ENCODE measurements at places on chromosomes 1 and 21.

DNA sequence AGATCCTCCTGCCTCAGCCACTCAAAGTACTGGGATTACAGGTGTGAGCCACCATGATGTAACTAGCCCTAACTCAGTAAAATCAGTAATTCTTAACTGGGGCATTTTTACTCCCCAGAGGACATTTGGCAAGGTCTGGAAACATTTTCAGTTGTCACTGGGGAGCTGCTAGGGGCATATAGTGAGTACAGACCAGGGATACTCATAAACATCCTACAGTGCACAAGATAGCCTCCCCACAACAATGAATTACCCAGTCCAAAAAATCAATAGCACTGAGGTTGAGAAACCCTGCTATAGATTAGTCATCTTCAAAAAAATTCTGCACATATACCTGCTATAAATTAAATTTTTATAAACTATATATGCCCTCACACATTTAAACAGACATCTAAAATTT is 13.0 kb downstream of the TM2D1 start:
- no peak for DNase-seq

GRCh38 chr1:208544053-208544452 is 299.9 kb upstream of the PLXNA2 start:
- DNase-seq: no peak

DNA sequence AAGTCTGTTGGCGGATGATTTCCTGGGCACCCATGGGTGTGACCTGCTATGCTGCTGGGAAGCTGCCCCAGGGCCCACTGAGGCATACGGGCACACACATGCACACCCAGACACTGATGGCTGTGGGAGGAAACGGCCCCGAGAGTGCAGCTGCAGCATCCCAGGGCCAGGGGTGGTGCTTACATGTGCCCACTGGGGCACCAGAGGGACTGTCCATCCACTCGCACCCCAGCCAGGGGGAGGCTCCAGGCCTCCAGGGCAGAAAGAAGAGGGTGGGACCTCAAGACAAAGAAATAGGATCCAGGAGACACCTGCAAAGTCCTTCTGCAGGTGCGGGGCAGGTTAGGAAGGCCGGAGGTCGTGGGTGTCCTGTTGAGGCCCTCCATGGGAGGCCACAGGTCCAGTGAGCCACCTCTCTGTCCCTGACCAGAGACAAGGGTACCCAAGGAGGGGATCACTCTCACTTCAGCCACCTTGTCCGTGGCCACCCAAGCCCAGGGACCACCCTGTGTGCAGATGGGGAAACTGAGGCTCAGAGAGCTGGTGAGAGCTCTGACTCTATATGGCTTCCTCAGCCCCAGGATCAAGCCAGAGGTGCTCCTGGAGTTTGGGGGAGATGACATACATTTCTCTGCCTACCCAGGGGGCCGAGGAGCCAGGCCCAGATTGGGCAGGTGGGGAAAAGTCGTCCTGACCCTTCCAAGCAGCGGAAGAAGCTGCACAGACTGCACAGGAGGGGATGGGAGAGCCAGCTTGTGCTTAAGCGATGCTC is 57.1 kb downstream of the WNT9A start:
- DNase-seq: no peak

DNA sequence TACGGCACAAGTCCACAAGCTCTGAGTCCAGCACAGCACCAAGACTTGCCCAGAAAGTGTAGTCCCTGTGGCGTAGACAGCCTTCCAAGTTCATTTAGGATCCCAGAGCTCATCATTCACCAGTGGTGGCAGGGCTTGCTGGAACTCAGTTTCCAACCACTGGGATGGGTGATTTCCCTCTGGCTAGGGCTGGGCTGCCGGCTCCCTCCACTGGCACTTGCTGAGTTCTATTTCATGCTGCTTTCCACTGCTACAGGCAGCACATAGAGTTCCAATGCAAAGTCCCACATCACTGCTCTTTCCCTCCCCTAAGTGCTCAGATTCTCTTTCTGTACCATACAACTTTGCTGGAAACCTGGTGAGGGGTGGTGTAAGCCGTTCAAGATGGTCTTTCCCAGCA is 510.3 kb upstream of the TMPRSS15 start:
- DNase-seq: no peak

GRCh38 chr1:7670334-7671145 is 100.6 kb upstream of the VAMP3 start:
- no peak for DNase-seq

GRCh38 chr1:64194168-64195080 is 9.0 kb upstream of the UBE2U start:
- no peak for DNase-seq

DNA sequence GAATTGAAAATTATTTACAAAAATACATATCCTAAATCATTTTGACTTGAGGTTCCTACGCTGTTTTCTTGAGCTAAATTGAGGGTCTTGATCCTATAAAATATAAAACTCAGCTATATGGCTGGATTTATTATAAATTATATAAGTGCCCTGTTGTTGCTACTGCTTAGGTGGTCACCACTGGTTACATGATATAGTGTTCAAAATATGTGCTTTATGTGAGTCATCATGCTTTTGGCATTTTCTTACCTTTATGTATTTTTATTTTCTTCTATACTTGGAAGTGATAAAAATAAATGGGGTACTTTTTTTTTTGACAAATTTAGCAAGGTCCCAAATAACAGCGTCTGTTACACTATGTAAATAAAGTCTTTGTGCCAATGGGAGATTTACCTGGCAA is 31.1 kb upstream of the PTPRC start:
- no peak for DNase-seq

GRCh38 chr21:41777951-41778815 is 11.3 kb upstream of the RIPK4 start:
- DNase-seq: peak; percentile 72

GRCh38 chr1:29736582-29737188 is 500.4 kb downstream of the PTPRU start:
- DNase-seq: peak; percentile 67

DNA sequence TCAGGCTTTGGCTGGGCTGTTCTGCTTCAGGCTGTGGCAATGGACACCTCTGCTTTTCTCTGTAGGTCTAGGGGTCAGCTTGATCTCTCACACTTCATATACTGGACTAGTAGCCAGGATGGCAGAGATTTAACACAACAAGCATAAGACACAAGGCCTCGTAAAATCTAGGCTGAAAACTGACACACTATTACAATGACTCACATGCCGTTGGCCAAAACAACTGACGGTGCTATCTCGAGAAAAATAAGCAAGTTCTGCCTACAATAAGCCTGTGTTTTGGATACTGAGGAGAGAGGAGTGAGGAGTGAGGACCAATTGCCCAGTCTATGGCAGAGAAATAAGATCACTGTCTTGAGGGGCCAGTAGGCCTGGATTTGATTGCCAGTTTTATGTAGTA is 840.7 kb upstream of the ADAMTS5 start:
- no peak for DNase-seq

- DNase-seq: no peak
Observed at GRCh38 chr1:209370241-209370995, 213.1 kb upstream of the CAMK1G start.

DNA sequence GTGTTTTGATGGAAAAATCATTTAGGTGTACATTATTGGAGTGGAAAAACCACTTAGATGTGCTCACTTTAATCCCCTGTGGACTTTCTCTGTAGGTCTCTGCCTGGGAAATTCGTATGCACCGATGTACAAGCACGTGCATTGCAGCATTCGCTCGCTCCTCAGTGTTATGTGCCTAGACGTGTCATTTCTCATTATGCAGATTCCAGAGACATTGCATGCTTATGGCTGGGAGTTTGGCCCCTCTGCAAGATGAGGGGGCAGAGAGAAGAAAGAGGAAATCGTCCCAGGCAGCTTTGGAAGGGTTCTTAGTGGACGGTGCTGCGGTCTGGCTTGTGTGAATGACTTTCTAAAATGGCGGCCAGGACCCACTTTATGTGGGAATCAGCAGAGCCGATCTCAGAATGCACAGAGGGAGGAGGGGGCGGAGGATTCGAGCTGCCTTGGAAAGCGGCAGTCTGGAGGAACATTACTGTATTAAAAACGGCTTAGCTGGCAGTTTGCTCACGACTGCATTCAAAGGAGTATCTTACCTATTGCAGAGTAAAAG is 2.3 kb downstream of the SPEN start:
- DNase-seq: peak; percentile 59

DNA sequence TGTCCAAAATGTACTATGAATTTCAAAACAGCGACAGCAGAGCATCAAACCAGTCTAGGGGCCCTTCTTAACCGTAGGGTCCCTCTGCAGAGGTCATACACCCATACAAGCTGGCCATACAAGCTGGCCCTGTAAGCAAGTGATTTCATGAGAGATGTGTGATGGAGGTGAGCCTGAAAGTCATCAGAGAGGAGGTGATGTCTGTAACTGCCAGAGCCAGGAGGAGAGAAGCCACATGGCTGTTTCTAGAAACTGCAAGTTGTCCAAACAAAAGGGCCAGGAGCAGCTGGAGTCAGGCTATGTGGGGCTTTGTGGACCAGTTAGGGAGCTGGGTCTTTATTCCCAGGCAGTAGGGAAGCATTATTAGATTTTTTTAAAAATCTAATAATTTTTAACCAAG is 14.8 kb upstream of the SERINC2 start:
- no peak for DNase-seq

DNA sequence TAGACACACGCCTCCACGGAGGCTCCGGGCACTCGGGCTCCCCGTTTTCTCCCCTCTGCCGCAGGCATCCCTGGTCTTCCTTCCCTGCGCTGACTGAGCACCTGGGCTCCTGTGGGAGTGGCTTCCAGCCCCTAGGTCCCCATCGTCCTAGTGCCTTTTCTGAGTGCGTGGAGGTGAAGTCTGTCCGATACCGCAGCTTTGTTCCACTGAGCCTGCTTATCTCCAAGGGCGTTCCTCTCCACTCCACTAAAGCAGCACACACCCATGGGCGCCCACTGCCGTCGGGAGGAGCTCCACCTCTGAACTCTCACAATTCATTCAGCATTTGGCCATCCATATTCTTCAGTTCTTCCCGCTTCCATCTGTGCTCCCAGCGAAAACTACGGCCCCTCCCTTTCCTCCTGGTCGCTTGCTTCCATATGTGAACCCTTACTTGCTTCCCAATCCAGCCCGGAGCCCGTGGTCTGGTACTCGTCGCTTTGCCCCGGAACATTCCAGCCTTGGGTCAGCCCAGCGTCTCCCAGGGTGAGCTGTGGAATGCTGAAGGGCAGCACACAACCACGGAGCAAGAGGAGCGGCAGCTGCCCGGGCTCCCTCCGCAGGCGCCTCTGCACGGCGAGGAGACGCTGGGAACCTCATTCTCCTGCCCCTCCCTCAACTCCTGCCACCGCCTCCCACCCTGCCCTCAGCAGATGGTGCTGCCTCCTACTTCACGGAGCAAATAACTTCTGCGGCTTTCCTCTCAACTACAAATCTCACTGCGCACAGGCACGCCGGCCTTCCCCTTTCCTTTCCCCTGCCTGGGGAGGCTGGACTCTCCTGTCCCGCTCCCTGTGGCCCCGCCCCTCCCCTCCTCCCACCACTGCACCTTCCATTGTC is 27.5 kb downstream of the ATP8B2 start:
- DNase-seq: peak; percentile 34

All from astrocyte of the spinal cord (primary cell).